ENCODE measurements at places on chromosomes 2 and 18.

DNA sequence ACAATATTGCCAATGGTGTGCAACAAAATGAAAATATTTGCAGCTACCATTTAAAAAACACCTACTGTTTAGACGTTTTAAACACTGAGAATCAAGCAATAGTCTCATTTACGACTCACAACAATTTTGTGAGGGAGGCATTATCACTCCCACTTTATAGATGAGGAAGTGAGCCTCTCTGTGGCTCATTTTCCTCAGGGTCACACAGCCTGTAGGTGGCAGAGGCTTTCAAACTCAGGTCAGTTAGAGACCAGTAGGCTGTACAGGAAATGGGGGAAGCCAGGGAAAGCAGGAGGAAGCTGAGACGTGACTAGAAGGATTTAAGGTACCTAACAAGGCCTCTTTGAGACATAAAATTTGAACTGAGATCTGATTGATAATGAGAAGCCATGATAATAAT lies 95.0 kb upstream of the ZNF521 start:
- no peak for DNase-seq

DNA sequence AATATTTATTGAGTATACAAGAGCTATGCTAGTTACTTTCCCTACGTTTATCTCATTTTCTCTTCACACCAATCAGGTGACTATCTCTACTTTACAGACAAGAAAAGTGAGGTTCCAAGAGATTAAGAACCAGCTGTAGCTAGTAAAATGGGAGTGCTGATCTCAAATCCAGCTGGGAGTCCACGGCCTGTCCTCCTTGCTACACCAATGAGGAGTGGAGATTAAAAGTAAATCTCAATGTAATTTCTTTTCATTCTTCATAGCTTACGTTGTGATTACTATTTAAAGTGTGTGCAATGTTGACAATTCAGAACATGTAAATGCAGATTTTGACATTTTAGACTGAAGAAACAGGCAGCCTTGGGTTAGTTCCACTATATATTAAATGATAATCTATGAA lies 53.9 kb upstream of the NRP2 start:
- DNase-seq, result no peak

DNA sequence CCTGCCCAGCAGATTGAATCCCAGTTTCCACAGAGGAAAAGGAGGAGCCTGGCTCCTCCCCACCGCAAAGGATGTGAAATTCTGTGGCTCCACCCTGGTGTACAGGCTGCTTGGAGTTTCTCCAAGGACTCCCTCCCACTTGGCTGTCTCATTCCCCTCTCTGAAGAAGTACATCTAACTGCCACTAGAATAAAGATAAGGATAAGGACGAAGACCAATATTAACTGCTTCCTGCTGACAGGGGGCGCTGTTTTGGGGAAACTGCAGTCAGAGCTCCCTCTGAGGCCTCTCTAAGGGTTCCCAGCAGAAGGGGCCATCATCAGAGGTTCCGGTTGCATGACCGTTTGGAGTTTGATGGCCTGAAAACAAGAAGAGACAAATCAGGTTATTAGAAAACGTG lies 790.9 kb downstream of the CPS1 start:
- no peak for DNase-seq

DNA sequence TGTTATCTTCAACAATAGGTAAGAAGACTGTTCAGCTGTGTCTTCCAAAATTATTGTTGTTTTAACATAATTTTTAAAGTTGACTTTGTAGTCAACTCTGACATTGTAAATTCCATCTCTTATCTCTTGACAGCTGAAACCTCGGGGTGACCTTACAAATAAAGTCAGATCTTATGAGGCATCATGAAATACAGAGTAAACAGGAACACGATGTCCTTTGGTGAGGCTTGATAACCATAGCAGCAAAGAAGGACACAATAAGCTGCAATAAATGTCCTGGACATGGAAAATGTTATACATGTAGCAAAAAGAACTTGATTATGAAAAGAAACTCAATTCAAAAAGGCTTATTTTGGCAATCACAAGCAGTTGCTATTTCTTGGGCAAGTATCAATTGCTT lies 618.9 kb upstream of the SLC39A10 start:
- DNase-seq, result no peak

DNA sequence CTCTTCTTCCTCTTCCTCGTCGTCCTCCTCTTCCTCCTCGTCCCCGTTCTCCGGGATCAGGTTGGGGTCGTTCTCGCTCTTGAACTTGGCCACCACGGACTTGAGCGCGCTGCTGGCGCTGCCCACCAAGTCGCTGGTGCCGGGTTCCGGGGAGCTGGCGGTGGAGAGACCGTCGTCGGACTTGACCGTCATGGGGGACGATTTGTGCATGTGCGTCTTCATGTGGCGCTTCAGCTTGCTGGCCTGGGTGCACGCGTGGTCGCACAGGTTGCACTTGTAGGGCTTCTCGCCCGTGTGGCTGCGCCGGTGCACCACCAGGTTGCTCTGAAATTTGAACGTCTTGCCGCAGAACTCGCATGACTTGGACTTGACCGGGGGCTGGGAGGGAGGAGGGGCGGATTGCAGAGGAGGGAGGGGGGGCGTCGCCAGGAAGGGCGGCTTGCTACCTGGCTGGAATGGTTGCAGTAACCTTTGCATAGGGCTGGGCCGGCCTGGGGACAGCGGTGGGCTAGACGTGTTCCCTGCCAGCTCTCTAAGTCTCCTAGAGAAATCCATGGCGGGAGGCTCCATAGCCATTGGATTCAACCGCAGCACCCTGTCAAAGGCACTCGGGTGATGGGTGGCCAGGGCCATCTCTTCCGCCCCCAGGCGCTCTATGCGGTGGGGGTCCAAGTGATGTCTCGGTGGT lies 91.9 kb downstream of the BCL11A start:
- DNase-seq, result no peak

- DNase-seq, result no peak
Observed at GRCh38 chr2:227204452-227204851, 40.0 kb downstream of the COL4A3 start.

DNA sequence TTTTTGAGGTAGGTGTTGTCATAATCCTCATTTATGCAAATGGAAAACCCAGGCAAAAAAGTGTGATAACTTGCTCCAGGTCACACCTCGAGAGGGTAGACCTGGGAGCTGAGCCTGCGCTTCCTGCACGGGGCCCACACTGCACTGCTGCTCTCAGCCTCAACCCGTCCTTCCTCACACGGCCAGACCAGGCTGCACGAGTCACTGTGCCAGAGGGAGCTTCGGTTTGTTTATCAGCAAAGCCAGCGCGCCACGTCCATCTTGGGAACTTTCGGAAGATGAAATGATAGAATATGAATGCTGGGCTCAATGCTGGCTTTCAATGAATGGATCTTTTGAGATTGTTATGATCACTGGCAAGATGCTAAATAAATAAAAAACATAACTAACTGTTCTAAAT lies 14.4 kb downstream of the COPS9 start:
- no peak for DNase-seq

DNA sequence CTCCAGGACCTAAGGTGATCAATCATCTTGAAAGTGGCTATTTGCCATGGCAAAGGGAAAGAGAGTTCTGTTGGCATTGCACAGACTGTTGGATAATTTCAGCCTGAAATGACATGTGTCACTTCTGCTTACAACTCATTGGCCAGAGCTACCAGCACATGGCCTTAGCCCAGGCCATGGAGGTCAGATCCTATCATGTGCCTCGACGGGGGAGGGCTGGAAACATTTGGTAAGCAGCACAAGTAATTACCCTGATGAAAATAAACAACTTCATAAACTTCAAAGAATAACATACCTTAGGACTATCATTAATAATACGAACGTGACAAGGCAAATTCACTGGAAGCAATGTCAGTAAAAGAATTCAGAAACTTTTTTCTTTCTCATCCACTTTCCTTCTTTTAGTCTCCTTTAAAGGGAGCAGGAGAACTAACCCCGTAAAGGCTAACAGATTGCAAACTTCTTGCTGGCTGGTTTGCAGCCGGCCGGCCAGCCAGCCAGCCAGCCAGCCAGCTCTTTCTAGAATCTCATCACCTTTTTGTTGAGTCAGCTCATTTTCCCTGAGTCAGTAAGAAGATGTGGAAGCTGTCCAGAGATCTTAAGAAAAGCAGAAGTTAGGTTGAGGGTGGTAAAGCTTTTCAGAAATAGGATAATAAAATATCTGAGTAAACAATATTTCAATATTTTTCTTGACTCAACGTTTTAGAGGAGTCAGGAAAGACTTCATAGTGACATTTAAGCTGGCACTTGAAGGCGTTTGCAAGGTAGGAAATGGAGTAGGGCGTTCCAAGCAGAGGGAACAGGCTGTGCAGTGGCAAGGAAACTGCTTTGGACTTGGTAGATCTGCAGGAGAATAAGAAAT lies 31.9 kb downstream of the CNRIP1 start:
- no peak for DNase-seq

GRCh38 chr2:109345653-109346480 lies 216.9 kb downstream of the SH3RF3 start:
- DNase-seq, result no peak

- no peak for DNase-seq
Observed at GRCh38 chr2:156437272-156437930, 1.2 kb downstream of the GPD2 start.

DNA sequence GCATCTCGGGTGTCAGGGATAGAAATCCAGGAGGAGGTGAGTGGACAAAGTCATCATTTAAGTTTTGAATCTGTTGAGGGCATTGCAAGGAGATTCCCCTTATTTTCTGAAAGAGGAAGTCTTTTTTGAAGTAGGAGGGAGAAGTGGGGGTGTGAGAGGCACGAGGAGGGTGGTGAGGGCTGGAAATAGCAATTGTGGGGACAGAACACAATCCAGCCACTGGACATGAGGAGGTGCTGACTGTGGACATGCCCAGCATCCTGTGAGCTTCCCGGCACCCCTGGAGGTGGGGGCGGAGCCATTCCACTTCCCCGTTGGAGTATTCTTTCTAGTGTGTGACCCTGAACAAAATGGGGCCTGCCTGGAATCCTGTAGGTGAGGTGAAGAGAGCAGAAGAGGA lies 310.7 kb upstream of the EPAS1 start:
- no peak for DNase-seq

DNA sequence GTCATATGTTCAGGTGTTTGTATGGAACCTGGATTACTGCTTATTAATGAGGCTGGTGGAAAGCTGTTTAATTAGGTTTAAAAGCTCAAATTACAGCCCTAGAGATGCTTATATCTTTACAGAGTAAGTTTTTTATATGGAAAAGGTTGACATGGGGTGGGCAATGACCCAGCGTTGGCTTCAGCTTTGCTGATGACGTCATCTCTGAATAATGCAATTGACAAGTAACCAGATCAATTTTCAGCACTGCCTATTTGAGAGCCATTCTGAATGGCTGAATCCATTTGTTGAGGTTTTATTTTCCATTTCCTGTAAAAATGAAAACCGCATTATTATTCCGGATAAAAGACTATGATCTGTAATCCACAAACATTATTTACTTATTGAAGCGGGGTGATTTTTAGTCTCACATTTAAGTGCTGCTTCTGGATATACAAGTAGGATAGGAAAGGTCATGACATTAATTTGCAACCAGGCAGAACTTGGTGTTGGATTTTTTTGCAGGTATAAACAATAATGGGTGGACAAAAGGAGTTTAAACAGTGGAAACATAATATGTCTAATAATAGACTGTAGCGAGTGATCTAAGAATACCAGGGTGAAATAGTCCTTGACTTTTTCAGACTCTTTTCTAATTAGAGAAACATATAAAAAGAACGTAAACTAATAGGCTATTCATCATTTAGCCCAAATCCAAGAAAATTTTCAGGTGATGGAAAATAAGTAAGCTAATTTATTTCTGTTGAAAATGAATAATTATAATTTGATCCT lies 2.7 kb downstream of the PPP1R1C start:
- DNase-seq, result no peak

DNA sequence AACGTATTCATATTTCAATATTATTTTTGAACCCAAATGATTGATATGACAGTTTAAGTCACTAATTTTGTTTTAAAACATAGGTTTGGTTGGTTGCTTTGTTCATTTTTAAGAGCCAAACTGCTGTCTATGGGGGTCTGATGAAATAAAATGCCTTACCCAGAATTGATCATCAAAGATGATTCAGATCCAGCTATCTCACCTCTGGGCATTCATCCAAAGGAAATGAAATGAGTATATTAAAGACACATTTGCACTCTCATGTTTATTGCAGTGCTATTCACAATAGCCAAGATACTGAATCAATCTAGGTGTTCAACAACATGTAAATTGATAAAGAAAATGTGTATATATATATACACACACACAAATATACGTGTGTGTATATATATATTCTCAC lies 326.9 kb upstream of the GULP1 start:
- no peak for DNase-seq

- DNase-seq, result no peak
Observed at GRCh38 chr2:44364604-44365003, 2.9 kb downstream of the CAMKMT start.

- no peak for DNase-seq
Observed at GRCh38 chr2:218558986-218559385, 9.2 kb downstream of the USP37 start.

- no peak for DNase-seq
Observed at GRCh38 chr2:79771493-79771892, 258.6 kb downstream of the CTNNA2 start.

DNA sequence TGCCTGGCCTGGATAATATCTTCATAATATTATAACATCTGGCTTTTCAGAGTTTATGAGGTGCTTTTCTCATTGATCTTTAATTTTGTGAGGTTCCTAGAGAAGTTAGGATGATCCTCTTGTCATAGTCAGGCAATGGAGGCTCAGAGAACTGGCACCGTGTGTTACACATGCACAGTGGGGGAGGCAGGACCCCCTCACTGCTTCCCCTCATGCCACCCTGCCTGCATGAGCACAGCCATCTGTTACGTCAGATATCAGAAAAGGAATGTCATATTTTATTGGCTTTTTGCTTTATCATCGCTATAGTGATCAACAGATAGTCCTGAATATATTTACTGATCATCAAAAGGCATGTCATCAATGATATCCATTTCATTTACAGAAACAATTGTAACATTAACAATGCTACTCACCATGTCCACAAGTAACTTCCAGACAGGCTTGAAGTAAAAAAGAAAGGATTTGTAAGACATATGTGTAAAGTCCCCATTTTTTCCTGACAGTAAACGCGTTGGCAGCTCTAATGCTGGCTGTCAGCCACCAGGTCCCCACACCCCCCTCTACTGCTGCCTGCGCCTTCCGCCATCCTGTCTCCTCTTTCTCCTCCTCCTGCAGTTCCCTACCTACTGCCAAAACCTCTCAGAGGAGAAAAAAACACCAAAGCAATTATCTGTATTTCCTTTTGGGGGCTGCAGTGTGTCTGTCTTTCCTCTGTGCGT lies 18.8 kb downstream of the ENOSF1 start:
- no peak for DNase-seq

- no peak for DNase-seq
Observed at GRCh38 chr2:157413326-157414035, 30.4 kb downstream of the CYTIP start.
